CD4-positive, alpha-beta T cell treated with Interferon gamma for 1 hour (primary cell): ENCODE measurements at places on chromosomes 4 and X.

- DNase-seq = no peak
Observed at GRCh38 chr4:1247864-1248244, 1.1 kb downstream of the CTBP1 start.

- no peak for DNase-seq
Observed at GRCh38 chr4:105092356-105092755, 54.3 kb upstream of the TET2 start.

GRCh38 chr4:175421506-175421905 is 390.6 kb downstream of the GPM6A start:
- DNase-seq = no peak

- no peak for DNase-seq
Observed at GRCh38 chr4:57544811-57545654, 434.8 kb upstream of the IGFBP7 start.

DNA sequence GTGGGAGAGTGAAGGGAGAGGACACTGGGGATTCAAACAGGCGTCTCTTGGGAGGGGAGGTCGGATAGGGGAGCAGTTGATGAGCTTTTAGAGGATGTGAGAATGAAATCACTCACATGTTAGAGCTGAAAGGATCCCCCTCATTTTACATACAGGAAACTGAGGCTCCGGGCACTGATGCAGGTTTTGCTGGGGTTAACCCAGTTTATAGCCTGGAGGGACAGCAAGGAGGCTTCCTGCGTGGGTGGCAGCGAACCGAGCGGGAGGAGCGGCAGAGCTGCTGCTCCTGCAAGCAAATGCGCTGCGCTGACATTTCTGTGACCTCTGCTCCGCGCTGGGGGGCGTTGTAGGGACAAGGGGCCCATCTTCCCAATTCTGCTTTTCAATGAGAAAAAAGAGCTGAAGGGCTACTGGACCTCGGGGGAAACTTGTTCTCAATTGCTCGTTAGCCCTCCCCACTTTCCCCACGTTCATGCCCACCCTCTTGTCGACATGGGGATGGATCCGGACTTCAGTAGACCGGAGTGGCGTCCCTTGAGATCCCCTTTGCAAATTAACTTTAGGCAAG is 1.2 kb upstream of the NEUROG2 start:
- DNase-seq = no peak

GRCh38 chr4:94669672-94670664 is 87.8 kb upstream of the BMPR1B start:
- DNase-seq = no peak

DNA sequence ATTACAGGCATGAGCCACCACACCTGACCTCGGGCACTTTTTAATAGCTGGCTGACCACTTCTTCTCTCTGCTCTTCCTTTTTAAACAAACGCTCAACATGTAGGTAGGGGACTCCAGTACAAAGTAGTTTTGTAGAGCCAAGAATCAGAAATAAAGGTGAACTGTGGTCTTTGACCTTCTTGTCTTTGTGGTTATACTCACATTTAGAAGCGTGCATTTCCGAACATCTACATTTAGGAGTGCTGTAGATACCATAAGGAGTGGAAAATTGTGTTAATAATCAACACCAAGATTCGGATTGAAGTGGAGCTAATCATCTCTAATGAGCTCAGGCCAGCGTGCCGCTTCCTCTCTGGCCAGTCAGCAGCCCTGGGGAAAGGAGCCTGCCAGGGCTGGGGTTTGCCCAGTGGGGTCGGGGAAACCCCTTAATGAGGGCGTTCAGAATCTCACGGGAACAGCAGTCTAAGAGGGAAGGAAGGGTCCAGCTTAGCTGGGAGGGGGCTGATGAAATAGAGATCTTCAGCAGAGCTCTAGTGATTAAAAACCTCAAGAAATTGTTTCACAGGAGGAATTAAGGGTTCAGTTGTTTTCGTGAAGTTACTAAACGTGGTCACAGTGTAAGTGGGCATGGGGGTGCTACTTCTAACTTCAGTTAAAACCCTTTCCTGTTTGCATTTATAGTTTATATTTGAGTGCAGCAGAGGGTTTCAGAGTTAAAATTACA is 81.2 kb downstream of the GAB1 start:
- DNase-seq = no peak

GRCh38 chr4:148068065-148068911 is 336.4 kb downstream of the ARHGAP10 start:
- no peak for DNase-seq

DNA sequence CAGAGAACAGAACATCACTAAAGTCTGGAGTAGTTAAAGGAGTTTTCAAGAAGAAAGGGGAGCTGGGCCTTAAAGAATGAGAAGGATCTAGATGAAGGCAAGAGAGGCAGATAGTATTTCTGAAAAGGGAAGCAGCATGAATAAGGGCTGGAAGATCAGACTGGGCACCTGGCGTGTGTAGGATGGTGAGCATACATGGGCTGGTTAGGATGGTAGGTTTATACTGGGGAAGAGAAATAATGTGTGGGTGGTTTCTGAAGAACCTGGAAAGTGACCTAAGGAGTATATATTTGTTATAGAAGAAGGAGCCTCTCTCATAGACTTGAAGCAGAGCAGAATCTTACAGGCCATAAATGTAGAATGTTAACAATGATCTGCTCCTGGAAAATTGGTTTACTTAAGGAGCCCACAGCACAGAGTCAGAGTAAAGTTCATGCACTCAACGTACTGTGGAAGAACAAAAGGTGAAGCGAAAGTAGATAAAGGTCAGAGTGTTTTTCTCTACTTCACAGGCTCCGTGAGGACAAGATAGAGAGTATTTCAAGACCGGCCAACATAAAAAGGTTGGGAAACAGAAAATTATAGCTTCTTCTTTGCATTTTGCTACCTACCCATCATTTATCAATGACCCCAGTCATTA is 35.8 kb downstream of the MBNL3 start:
- DNase-seq = no peak

DNA sequence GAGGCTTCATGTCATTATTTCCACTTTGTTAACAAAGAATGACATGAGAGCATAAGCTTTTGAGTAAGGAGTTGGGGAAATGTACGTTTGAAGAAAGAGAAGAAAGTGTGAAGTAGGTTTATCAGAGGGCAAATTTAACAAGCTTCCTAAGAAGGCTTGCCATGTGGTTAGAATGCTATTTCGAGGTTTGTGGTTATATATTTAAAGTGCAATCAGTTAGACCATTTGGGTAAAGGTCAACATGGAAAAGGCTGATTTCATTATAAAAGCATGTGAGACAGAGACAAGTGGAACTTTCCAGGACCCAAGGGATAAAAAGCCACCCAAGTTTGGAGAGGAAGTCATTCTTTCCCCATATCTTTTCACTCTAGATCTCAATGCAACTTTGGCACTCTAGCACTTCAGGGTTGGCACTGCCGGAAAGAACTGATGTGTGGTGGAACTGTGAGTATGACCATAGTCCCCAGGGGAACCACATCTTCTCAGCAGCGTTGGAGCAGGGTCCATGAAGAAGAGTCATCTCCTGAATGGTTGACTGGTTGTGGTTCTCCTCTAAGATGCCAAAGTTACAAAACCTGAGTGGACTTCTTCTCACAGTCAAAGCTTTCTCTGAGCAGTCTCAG is 529.9 kb downstream of the MID1IP1 start:
- no peak for DNase-seq

GRCh38 chr4:139619644-139620043 is 46.0 kb upstream of the MGST2 start:
- no peak for DNase-seq

DNA sequence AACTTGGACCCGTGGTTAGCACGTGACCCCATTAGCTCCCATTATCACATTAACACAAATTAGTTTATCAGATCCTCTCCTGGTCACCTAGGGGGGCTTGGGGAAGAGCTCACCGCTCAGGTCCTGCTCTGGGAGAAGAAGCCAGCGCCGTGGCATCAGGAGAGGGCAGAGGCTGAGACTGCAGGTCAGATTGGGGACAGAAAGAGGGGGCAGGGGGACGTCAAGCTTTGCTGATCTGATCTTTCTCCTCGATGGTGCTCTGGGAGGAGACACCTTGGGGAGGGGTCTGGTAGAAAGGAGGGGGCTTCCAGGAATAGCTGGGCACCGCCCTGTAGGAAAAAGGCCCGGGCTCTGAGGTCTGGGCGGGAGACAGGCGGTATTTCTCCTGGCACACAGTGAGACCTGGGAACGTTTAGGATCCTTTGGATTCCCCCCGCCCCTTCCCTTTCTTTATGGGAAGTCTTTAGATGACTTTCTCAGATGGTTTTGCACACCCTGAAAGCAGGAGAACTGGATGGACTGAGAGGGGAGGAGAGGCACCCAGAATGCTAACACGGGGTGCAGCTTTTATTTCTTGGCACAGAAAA is 9.1 kb upstream of the ELF4 start:
- no peak for DNase-seq

GRCh38 chr4:60805500-60806313 is 394.4 kb upstream of the ADGRL3 start:
- DNase-seq = no peak

GRCh38 chrX:13955975-13956374 is 73.7 kb downstream of the GEMIN8 start:
- DNase-seq = no peak

- no peak for DNase-seq
Observed at GRCh38 chr4:12409507-12410190, 981.0 kb upstream of the HS3ST1 start.

- DNase-seq = peak; percentile 6
Observed at GRCh38 chr4:22515145-22515887, 550 bp downstream of the ADGRA3 start.

DNA sequence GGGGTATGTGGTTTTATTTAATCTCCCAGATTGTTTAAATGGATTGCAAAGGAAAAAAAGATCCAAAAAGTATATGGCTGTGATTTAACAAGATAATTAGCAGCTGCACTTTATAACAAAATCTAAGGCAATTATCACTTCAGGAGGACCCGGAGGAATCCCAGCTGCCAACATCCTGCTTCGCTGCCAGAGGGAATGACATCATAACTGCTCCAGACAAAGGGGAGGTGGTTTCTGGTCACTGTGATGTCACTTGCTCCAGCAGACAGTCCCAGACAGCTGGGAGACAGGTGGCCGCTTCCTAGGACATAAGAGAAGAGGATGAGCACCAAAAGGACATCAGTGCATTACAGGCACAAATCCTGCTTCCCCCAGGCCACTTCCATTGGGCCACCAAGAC is 371.0 kb downstream of the BCOR start:
- no peak for DNase-seq

GRCh38 chr4:43776371-43776770 is 672.2 kb downstream of the KCTD8 start:
- DNase-seq = no peak
